ENCODE measurements at places on chromosomes 7 and 10.
A peak's percentile ranks its signal among the peaks of the same experiment; 100 is the strongest.

GRCh38 chr10:81978238-81978637 lies 103.2 kb downstream of the NRG3 start:
- no peak for DNase-seq

GRCh38 chr10:92493362-92493761 lies 80.5 kb downstream of the IDE start:
- no peak for DNase-seq

DNA sequence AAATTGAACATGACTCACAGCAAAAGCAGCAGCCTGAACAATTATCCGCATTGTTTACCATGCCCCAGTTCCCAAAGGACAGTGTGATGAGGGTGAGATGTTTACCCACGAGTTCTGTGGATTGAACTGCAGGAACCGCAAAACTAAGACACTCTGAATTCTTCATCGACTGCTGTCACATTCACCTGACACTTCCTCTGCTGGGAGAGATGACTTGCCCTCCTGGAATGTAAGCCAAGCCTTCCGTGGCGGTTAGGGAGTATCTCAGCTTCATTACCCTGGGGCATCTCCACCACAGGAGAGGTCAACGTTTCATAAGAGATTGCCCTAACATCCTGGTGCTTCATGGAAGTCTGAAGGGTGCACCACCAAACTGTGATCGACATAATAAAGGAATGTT lies 374.6 kb upstream of the ADARB2 start:
- no peak for DNase-seq

GRCh38 chr10:60950300-60950699 lies 6.3 kb upstream of the RHOBTB1 start:
- DNase-seq: no peak

GRCh38 chr7:45171946-45172345 lies 14.4 kb downstream of the RAMP3 start:
- DNase-seq: no peak

- DNase-seq: no peak
Observed at GRCh38 chr10:20215547-20216152, 399.4 kb downstream of the PLXDC2 start.

GRCh38 chr10:47294501-47294900 lies 5.5 kb upstream of the GDF10 start:
- no peak for DNase-seq

- no peak for DNase-seq
Observed at GRCh38 chr10:24904824-24905223, 47.6 kb downstream of the PRTFDC1 start.

DNA sequence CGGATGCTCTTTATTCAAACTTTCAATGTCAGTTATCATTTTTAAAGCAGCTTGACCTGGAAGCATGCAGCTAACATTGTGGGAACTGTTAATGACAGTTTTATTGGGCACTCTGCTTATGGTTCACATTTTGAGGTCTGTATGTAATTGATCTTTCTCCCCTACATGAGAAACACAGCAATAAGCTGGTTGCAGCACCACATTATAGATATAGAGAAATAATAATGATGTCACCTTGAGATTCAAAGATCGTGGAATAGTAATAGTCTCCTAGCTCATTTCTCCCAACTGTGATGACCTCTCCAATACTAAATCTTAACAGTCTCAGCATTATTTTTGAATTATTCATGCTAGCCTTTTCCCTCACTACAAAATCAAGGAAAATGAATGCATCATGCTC lies 22.7 kb upstream of the MGMT start:
- DNase-seq: no peak

DNA sequence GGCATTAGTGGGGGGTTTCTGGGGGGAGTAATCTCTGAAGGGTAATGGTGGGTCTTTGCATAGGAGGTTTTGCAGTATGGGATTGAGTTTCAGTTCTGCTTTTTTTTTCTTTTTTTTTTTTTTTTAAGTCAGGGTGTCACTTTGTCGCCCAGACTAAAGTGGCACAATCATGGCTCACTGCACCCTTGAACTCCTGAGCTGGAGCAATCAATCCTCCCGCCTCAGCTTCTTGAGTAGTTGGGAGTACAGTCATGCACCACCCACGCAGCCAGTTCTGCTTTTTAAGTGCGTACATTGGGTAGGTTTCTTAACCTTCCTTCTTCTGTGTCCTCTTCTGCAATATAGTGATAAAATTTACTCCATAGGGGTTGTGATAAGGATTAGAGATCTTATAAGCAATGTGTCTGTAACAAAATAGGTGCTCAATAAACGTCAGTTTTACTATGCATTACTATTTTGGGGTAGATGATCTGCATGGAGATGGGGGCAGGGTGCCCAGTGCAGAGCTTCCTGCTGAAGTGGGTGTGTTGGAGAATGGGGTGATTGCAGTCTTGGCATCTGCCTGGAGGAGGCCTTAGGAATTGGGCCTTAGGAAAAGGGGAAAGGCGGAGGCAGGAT lies 9.6 kb downstream of the KAZALD1 start:
- DNase-seq: peak; percentile 99

DNA sequence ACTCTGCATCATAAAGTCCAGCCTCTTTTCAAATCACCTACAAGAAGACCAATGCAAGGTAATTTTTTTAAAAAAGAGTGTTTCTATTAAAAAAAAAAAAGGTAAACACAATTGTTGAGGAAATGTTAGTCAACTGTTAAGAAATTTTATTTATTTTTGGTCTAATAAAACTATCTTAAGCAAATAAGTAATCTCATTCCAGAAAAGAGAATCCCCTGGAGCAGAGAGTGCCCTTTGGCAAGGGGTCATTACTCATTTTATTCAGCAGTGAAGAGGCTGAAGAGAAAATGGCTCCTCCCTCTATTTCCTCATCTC lies 63.4 kb upstream of the GSDME start:
- DNase-seq: peak; percentile 69

DNA sequence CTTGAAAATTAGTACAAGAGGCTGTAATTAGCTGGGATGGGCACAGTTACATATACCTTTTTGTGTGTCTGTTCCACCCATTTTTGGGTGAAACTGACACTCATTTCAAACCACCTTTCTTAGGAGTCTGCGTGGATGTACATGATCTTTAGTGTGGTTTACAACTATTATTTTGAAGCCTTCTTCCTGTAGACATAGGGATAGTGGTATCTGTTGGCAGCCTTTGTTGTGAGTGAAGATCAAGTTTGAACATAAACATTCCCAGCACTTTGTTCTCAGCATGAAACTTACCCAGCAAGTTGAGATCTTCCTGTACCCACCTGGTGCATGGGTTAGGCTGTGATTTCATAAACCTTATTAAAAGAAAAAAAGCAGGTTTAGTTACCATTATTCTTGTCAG lies 2.0 kb downstream of the BAG3 start:
- DNase-seq: no peak

GRCh38 chr10:24210501-24210900 lies 1.6 kb downstream of the KIAA1217 start:
- no peak for DNase-seq

DNA sequence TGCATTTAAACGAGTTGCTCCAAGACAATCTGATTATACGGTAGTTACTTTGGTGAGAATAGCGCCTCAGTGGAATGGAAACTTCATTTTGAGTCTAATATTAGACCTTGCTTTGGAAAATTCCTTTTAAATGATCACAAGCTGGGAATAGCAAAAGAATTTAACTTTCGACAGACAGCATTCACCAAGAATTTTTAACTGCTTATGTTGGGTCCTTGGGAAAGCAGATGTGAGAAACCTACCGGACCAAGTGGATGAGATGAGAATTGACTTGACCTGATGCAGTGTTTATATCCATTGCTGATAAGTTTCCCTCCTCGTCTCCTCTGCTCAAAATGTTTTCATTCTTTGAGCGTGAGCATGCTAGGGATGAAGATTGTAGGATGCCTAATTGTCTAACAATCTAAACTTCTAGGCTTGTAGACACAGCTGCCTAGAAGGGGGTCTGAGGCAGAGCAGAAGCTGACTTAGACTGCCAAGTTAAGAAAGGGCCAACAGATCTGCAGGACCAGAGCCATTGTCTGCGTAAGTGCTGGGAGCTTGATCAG lies 126.9 kb downstream of the CNNM2 start:
- DNase-seq: no peak

- no peak for DNase-seq
Observed at GRCh38 chr7:95788884-95789283, 16.5 kb downstream of the DYNC1I1 start.

DNA sequence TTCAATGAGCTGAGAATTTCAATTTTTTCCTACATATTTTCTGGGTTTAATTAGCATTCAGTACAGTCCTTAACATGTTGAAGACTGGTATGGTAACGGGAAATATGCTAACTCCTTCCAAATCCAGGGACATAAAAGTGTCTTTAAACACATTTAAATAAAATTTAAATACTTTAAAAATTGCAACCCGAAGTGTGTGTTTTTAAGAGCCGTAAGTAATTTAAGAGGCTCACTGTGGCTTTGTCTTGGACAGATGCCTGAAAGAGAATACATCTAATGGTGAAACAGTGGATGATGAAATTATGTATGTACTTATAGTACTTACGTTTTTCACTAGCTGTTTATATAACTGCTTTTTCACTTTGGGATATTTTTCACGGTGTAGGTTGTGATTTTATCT lies 687.3 kb upstream of the CELF2 start:
- no peak for DNase-seq

DNA sequence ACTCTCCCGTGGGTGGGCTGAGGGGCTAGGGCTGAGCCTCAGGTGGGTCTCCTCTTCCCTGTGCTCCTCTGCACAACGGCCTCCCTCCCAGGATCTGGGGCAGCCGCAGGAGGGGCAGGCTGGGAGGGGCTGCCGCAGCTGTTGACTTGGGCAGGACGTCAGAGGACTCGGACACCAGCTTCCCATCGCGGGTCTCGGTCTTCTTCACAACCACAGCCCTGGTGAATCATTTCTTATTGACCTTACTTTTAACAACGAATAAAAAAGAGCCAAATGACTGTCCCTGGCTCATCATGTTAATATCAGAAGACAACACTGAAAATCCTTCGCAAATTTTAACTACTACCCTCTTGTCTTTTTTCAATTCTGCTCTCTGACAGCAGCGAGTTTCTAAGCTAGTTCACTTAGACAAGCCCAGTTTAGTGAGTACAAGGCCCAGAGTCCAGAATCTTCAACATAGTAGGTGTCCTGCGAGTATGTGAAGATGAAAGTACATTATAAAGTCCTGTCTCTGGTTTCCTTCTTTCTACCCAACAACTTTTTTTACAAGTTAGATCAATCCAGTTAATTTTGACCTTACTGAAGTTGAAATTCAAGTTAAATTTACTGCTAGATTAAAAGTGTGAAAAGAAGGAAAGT lies 32.4 kb downstream of the CTNNA3 start:
- no peak for DNase-seq

DNA sequence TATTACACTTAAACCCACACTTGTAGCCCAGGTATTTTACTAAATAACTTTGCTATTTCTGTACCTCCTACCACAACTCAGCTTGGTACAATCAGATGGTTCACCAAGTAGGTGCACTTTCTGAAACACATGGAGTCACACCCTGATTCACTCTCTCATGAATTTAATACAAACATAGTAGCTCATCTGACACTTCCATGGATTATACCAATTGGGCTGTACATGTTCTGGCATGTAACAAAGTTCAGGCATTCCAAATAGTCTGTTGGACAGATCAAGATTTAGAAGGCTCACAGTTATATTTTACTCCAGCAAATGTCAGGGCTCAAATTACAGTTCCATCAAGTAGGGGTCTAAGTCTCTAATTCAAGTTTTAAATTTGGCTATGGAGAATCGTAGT lies 62.2 kb upstream of the RNF148 start:
- no peak for DNase-seq

- peak; percentile 37 for DNase-seq
Observed at GRCh38 chr10:17510242-17510908, 56.0 kb upstream of the ST8SIA6 start.

DNA sequence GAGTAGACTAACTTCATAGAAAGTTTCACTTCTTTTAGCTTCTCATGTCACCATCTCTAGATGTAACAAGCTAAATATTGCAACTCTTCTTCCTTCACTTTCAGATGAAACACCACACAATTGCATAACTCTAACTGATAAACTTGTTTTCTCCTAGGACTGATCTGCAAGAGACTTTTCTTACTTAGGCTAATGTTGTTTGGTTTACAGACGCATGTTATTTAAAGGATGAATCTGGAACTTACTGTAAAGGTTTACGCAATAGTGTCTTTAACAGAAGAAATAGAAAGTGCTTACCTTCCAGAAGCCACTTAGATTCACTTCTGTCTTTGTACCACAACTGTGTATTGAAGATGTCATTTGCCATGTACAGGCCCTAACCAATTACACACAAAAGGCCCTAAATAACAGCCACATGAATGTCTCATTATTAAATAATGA lies 22.1 kb upstream of the ZC3HAV1 start:
- DNase-seq: peak; percentile 65

DNA sequence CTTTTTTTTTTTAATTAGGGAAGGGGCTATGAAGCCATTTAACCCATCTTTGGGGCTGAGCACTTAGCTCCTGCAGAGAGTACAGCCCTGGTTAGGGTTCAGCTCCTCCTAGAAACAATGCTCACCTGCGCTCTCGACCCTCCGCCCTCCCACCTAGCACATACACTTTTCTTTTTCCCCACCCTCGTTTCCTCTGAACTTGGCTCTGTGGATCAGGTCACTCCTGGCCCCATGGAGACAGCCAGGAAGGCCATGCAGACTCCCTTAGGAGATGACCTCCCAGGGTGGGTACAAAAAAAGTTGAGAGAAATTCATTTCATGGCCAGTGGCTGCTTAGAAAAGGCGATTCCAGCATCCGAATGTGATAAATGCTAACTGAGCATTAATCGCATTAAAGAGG lies 15.8 kb downstream of the PAX2 start:
- DNase-seq: no peak

GRCh38 chr7:4182605-4183300 lies 499.3 kb upstream of the FOXK1 start:
- DNase-seq: no peak

GRCh38 chr10:95241533-95241932 lies 47.5 kb downstream of the ACSM6 start:
- DNase-seq: no peak
